ENCODE measurements at places on chromosomes 16 and 17. TPM values are rescaled to one million over a fixed set of nuclear protein-coding genes. Genes with fewer than 3 reads are reported as not detected.

DNA sequence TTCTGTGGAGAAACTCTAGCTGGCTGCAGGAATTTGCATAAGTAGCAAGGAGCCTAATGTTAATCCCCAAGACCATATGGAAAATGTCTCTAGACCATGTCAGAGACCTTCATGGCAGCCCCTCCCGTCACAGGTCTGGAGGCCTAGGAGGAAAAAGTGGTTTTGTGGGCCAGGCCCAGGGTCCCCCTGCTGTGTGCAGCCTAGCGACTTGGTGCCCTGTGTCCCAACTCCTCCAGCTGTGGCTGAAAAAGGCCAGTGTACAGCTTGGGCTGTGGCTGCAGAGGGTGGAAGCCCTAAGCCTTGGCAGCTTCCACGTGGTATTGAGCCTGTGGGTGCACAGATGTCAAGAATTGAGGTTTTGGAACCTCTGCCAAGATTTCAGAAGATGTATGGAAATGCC lies 306.9 kb upstream of the CA10 start:
- DNase-seq, result no peak

DNA sequence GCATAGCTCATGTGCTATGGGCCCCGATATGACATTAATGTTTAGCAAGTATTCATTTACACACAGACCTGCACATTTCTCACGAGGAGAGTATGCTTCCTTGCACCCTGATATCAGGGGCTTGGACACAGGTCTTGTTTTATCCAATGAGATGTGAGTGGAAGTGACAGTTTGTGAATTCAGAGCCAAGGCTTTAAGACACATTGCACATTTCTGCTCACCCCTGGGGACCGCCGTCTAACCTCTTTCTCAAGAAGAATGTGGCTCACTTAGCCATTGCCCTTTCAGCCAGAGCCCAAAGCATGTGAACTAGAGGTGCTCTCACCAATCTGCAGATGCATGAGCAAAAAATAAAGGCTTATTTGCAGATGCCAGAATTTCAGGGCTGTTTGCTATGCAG lies 116.1 kb upstream of the C16orf82 start:
- DNase-seq, result no peak

GRCh38 chr17:12958786-12959185 lies 59.0 kb downstream of the ELAC2 start:
- DNase-seq, result no peak

Gene PFAS
- total RNA-seq, result 158 TPM

DNA sequence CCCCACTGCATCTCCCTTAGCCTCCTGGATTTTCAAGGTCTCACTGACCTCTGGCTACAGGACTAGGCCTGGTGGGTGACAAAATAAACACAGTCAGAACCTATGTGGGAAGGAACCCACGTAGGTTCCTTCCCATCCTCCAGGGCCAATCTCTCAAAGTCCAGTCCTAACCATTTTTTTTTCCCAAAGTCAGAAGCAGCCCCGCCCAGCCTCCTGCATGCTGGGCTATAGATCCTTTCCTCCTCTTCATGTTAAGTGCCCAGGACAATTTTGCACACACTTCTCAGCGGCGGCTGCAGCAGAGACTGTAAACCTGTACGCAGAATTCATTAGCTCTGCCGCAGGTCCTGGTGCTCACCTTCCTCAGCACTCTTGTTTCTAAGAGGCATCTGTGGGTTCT lies 285.8 kb downstream of the NPIPA8 start:
- no peak for DNase-seq
